GM04504 (cell line): ENCODE measurements at places on chromosomes 4 and X.

DNA sequence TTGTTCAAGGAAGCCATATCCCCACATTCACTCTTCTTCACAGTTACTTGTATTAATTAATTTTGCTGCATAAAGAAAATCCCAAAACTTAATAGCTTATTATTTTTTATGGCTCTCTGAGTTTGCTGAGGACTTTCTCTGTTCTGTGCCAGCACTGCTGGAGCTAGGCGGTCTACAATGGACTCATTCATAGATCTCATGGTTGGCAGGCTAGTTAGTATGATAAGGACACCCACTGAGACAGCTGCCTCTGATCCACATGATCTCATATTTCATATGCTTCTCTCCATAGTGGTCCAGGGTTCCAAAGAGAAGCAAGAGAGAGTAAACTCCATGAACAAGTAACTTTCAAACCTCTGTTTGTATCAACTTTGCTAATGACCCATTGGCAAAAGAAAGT is 170.2 kb downstream of the ADGRA3 start:
- DNase-seq = no peak

GRCh38 chr4:123866796-123867195 is 470.2 kb downstream of the SPRY1 start:
- no peak for DNase-seq

GRCh38 chrX:135535077-135535940 is 14.8 kb downstream of the INTS6L start:
- no peak for DNase-seq

DNA sequence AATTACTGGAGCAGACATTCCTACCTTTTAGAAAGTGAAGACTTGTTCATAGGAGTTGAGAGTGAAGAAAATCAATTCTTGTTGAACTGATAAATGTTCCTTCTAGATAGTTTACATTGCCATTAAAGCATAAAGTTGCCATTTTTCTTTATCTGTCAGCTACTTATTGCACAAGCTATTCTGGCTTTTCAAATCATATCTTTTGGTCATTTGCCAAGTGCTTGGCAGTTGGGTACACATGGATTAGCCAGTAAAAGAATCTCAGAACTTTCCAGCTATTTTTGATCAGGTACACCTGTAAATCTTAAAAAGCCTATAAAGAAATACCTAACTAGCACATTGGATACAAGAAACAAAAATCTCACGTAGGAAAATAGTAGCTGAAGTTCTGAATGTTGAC is 56.4 kb upstream of the PNPLA4 start:
- no peak for DNase-seq

- DNase-seq = no peak
Measured at GRCh38 chrX:71809886-71810285, 46.7 kb downstream of the CXorf49B start.

DNA sequence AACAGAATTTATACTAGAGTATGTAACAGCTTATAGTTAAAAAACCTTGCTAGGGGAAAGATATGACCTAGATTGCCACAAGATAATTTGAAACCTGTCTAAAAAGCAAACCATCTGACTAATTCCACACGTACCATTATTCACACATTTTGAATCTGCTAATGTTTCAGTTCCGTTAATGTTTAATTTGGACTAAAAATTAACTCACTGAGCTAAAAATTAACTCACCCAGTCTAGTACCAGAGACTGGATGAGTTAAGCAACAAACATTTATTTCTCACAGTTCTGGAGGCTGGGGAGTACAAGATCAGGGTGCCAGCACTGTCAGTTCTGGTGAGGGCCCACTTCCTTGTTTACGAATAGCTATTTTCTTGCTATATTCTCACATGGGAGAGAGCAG is 231.5 kb upstream of the DIAPH2 start:
- no peak for DNase-seq

GRCh38 chrX:107730991-107731766 is 44.4 kb downstream of the TSC22D3 start:
- no peak for DNase-seq
